ENCODE measurements at places on chromosomes 7 and 10. TPM values are rescaled to one million over a fixed set of nuclear protein-coding genes. Genes with fewer than 3 reads are reported as not detected.
A peak's percentile ranks its signal among the peaks of the same experiment; 100 is the strongest.

- H3K27ac ChIP-seq: no peak overlapping the region
- peaks cover 44% of the 10 kb centered on the region for H3K27me3 ChIP-seq
- H3K36me3 ChIP-seq: no peaks in the 10 kb centered on the region
- H3K4me1 ChIP-seq: peaks cover 9% of the 10 kb centered on the region
These were observed 936 bp upstream of the TCERG1L start for GRCh38 chr10:131312478-131312836.

- no peaks in the 10 kb centered on the region for H3K27me3 ChIP-seq
- H3K36me3 ChIP-seq: no peaks in the 10 kb centered on the region
- H3K4me1 ChIP-seq: no peaks in the 10 kb centered on the region
- DNase-seq: no peak
These were observed 432.6 kb downstream of the SDK1 start for GRCh38 chr7:3733541-3734140.

GRCh38 chr10:96701265-96701664 lies 19.0 kb downstream of the PIK3AP1 start:
- no peak for DNase-seq
- H3K27me3 ChIP-seq: no peaks in the 10 kb centered on the region
- no peak overlapping the region for H3K27ac ChIP-seq
- H3K4me1 ChIP-seq: peaks cover 3% of the 10 kb centered on the region
- H3K4me3 ChIP-seq: no peak overlapping the region

- H3K27ac ChIP-seq: no peak overlapping the region
- H3K4me3 ChIP-seq: no peak overlapping the region
- H3K36me3 ChIP-seq: no peaks in the 10 kb centered on the region
These were observed 22.3 kb downstream of the ZNF503 start for GRCh38 chr10:75379212-75379724.

DNA sequence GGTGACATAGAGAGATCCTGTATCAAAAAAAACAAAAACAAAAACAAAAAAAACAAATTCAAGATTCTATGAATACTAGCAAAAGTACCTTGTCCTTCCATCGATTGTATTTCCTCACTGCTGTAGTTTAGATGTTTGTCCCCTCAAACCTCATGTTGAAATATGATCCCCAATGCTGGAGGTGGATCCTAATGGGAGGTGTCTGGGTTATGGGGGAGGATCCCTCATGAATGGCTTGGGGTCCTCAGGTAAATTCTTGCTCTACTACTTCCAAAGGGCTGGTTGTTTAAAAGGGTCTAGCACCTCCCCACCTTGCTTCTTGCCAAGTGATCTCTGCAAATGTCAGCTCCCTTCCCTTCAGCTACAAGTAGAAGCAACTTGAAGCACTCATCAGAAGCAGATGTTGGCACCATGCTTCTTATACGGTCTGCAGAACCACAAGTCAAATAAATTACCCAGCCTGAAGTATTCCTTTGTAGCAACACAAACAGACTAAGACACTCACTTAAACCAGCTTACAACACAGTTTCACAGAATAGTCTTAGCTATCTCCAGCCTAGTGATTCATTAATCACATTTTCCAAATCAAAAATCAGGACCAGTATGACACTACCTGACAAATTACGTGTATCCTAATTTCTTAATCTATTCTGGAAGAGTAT lies 20.7 kb downstream of the ABI1 start:
- H3K27ac ChIP-seq: peak overlapping the region; percentile 30
- no peaks in the 10 kb centered on the region for H3K27me3 ChIP-seq
- peaks cover 69% of the 10 kb centered on the region for H3K4me1 ChIP-seq
- no peak for DNase-seq
- peaks cover 14% of the 10 kb centered on the region for H3K36me3 ChIP-seq

The NKX1-2 gene
- not detected for total RNA-seq

The AKR1D1 gene
- total RNA-seq: not detected

The EN2 gene
- total RNA-seq: not detected
